ENCODE measurements at places on chromosomes 2 and 18. TPM values are rescaled to one million over a fixed set of nuclear protein-coding genes. Genes with fewer than 3 reads are reported as not detected.

The ACTG2 gene
- 0.17 TPM for total RNA-seq

The DSG1 gene
- total RNA-seq, result not detected

The ARMC9 gene
- total RNA-seq, result 13.3 TPM

The CKAP2L gene
- 14.2 TPM for total RNA-seq
